ENCODE measurements at places on chromosomes 13 and 19. TPM values are rescaled to one million over a fixed set of nuclear protein-coding genes. Genes with fewer than 3 reads are reported as not detected.

DNA sequence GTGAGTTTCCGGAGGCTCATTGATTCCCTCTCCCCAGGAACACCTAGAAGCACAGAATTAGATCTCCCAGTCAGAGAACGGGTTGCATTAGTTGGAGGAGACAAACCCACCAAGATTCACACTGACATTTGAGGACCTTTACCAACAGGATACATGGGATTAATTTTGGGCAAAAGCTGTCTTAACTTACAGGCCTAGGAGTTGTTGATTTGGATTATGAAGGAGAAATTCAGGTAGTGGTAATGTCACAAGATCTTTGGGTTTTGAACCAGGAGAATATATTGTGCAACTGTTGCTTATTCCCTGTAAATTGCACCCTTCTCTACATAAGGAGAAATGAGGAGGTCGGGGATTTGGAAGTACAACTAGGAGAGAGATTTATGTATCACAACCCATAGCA lies 38.0 kb downstream of the POSTN start:
- DNase-seq, result no peak

GRCh38 chr19:56710437-56710836 lies 38.9 kb upstream of the ZNF835 start:
- DNase-seq, result no peak

Gene FFAR2
- not detected for total RNA-seq

Gene GRIN2D
- total RNA-seq, result 15.7 TPM

Measured in mesothelial cell of epicardium (in vitro differentiated cells).